Fibroblast of skin of left quadriceps (primary cell): ENCODE measurements at places on chromosomes 6 and 20.
A peak's percentile ranks its signal among the peaks of the same experiment; 100 is the strongest.

DNA sequence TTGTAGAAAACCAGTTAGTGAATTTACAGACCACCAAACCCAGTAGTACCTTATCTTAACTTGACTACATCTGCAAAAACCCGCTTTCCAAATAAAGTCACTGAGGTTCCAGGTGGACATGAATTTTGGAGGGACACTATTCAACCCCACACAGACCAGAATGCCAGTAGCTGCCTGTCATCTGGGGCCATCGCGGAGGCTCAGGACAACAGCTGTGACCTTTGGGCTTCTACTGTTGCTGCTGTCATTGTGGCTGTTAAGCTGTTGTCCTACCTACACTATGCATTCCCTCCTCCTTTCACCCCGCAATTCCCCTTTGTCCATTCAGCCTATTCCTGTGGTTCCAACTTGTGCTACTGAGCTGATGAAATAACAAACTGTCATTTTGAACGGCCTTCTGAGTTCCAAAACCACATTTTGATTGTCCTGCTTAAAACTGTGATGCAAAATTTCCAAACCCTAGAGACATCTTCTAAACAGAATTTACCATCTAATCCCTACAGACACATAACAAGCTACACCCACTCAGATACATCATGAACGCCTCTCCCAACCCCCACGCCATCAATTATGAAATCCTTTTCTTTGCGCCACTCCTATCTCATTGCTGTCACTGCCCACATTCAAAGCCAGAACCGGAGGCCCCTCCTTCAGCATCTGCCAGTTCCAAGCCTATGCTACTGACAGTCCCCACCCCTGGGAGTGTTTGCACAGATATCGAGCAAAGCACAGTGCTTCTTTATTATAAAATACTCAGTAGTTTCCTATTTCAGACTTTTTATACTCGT lies 125.0 kb downstream of the C6orf118 start:
- no peak for DNase-seq

DNA sequence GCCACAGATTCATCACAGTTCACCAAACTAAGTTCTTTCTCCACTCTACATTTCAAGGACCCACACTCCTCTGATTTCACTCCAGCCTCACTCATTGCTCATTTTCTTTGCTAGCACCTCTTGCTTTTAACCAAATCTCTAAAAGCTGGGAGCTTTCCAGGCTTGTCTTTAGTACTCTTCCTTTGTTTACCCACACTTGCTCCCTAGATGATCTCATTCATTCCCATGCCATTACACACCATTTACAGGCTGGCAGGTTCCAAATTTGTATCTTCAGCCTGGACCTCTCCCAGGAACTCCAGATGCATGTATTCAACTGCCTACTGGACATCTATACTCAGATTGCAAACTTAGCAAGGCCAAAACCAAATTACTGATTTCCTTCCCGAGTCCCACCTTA lies 5.3 kb upstream of the GUCA1B start:
- peak; percentile 82 for DNase-seq

- no peak for DNase-seq
Observed at GRCh38 chr6:3725145-3726047, 26.1 kb downstream of the PXDC1 start.

DNA sequence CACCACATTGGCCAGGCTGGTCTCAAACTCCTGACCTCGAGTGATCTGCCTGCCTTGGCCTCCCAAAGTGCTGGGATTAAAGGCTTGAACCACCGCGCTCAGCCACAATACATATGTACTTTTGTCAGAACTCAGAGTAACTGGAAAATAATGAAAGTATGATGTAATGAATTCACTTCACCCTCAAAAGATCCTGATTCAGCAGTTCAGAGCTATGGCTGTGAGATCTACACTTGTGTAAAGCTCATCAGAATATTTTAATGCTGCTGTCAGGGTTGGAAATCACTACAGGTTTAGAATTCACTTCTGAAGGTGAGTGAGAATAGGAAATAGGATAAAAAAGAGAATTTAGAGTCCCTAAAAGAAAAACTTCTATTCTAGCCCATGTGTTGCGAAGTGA lies 464.5 kb upstream of the NRSN1 start:
- DNase-seq: no peak
